Activated CD4-positive, alpha-beta T cell treated with anti-CD3 and anti-CD28 coated beads, Interleukin-2, Interleukin-6, amounts not matched to agents 100 ng/mL and 50 ng/mL, durations not matched to agents 16 hours and 8 hours (primary cell): ENCODE measurements at places on chromosomes 3 and 15.

GRCh38 chr15:68078365-68078764, 24.2 kb downstream of the PIAS1 start:
- no peak for DNase-seq

- no peak for DNase-seq
These were observed 55.8 kb upstream of the ETV5 start for GRCh38 chr3:186164696-186165095.

DNA sequence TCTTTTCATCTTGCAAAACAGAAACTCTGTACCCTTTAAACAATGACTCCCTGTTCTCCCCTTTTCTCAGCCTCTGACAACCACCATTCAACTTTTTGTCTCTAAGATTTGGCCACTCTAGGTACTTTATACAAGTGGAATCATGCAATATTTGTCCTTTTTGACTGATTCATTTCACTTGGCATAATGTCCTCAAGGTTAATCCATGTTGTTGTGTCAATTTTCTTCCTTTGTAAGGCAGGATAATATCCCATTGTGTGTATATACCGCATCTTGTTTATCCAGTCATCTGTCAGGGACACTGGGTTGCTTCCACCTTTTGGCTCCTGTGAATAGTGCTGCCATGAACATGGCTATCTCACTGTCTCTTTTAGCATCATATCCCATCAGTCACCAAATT, 10.3 kb downstream of the USP13 start:
- DNase-seq = no peak

DNA sequence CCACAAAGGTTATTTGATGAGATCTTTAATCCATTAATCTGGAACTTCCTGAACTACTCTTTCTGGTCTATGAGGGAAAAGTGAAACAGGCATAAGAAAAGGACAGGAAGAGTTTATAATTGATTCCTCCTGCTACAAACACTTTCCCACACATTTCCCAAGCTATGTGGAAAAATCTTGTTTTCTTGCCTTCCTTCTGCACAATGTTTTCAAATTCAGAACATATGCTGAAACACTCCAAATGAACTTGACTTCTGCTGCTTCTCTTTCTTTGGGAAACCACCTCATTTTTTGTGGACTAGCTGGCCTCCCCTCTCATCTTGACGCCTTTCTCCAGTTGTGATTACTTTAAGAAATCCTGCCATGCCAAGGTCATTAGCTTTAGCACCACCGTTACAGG, 100.7 kb upstream of the PTPRG start:
- no peak for DNase-seq

DNA sequence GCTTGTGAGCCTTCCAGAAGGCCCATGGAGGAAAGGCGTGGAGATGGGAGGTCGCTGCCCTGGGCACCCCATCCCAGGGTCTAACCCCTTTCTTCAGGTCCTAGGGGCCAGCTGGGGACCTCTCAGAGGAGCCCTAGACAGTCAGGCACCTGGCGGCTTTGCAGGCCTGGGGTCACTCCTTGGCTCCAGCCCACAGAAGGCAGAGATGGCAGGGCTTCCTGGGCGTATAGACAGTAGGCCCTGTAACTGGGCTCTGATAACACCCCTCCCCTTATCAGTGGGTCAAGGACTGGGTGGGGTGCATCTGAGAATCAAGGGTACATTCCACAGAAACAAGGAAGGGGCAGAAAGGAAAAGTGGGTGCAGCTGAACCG, 16.7 kb downstream of the ZDHHC19 start:
- DNase-seq = no peak

GRCh38 chr3:12046406-12046805, 42.2 kb downstream of the SYN2 start:
- no peak for DNase-seq
